Fibroblast of skin of right biceps (primary cell): ENCODE measurements at places on chromosomes 6 and 20.
A peak's percentile ranks its signal among the peaks of the same experiment; 100 is the strongest.

- peak; percentile 44 for DNase-seq
These were observed 423.6 kb downstream of the HAO1 start for GRCh38 chr20:7516621-7517111.

GRCh38 chr6:11013721-11014070, 30.4 kb downstream of the ELOVL2 start:
- no peak for DNase-seq

DNA sequence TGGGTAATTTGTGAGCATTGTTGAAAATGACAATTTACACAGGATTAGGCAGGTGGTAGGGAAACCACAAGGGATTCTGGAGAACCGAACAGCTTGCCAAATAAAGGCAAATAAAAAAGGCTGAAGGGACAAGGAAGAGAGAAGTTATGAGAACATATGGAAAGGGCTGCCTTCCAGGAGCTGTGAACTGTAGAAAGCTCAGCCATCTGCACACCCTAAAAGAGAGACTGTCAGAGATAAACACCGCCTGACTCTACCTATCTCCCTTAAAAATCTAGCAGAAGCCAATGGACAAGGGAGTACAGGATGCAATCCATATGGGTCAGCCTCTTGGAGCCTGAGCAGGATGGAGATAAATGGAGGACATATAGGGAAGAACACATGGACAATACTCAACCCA, 12.7 kb upstream of the SLC17A1 start:
- DNase-seq, result no peak

DNA sequence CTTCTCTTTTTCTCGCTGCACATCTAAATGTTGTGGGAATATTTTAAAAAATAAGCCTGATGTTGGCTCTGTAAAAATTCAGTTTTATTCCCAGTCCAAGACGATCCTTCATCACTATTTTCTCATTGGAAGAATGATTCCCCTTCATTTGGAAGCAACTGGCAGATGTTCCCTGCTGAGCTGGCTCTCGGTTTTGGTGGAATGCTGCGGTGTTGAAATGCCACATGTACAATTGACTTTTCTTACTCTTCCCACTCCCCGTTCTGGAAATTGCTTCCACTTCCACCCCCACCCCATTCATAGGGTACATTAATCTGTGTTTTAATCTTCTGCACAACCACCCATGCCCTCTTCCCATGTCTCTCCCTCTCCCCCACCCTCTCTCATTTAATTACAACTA, 496.3 kb upstream of the MAP3K7 start:
- DNase-seq, result peak; percentile 59

DNA sequence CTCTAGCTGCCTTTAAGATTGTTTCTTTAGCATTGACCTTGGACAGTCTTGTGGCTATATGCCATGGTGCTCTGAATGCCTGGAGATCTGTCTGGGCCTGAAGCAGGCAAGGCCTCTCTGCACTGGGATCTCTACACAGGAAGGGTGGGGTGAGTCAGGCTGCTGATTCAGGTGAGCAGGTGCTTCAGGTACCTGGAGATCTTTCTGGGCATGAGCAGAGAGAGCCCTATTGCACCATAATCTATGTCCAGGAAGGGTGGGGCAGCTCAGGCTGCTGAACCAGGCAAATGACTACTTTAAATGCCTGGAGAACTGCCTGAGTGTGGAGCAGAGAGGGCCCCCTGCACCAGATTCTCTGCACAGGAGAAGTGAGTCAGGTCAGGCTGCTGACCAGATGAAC, 94.5 kb downstream of the TPBG start:
- DNase-seq, result no peak

DNA sequence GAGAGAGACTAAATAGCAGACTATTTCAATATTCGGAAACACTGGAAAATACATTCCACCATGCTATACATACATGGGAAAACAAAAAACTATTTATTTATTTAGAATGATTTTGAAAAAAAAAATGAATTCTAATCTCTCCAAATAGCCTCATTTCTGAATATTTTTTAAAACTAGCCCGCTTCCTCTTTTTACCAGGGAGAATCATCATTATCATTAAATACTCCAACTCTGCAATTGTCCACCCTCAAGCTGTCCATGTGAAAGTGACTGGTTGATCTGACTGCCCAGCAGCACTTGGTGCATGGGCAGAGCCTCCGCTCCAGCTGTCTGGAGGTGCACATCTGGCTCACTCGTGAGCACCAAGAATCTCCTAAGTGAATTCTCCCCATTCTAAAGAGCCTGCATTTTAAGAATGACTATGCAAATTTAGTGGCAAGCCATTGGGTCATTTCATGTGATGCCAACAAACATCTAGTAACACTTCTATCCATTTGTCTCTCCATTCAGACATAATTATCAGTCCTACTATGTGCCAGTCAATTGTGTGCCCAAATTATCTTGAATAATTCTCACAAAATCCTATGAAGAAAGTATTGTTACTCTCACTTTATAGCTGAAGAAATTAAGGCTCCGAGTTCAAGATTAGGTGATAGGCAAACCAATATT, 64.8 kb downstream of the INSM1 start:
- DNase-seq, result no peak

DNA sequence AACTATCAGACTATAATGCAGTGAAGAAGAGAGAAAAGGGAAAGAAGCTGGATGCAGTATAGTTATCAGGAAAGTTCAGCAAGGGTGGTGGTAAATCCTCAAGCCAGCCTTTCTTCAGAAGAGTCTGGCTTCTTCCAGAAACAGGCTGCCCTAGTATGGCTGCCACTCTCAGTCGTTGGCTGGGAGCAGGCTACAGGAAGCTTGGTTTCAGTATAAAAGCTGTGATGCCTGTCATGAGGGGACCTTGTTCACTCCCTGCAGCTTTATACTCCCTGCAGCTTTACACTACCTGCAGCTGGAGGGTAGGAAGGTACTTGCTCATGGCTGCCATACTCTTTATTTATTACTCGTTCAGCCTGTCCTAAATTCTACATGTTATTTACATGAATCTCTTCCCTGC, 63.3 kb upstream of the ARHGAP18 start:
- no peak for DNase-seq

DNA sequence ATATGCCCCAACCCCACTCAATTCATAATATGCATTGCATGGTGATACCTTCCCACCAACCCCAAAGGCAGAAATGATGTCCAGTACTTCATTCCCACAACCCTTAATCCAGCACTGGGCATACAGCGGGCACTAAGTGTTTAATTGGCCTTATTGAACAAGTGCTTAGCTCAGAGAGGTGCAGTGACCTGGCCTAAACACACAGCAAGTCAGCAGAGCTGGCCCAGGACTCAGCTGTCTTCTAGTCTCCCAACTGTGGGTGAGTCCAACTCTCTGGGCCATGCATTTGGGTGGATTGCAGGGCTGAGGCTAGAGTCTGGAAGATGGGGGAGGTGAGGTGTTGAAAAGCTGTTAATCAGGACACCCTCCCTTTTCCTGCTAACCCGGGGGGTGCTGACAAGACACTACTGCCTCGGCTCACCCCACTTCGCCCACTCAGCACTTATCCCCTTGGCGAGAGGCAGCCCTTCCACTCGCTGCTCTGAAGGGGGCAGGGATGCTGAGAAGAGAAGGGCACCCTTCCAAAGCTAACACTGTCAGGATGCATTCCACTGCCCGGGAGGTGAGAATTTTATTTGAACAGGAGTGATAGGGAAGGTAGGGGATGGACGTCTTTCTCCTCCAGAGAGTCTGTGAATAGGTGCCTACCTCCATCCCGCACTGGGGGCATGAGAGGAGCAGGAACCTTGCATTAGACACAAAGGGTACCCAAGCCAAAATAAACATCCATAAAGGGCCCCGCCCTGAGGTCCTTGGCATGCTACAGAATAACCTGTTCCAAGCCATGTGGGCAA, 14.2 kb downstream of the KCNK5 start:
- no peak for DNase-seq

DNA sequence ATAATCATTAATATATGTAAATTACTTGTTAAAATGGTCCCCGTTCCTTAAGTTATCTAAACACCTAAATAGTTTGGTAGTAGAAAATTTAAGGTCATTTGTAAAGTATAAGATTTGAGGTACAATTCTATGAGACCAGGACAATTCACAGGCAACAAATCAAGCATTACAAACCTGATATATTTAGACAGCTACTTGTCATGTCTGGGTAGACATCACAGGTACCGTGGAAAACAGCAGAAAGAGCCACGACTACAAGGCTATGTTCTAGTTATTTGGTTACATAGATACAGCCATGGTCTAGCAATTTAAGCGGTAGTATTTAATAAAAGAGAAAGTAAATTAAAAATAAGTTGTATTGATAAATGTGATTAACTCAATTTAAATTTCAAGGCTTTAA, 393.1 kb upstream of the ID4 start:
- no peak for DNase-seq

DNA sequence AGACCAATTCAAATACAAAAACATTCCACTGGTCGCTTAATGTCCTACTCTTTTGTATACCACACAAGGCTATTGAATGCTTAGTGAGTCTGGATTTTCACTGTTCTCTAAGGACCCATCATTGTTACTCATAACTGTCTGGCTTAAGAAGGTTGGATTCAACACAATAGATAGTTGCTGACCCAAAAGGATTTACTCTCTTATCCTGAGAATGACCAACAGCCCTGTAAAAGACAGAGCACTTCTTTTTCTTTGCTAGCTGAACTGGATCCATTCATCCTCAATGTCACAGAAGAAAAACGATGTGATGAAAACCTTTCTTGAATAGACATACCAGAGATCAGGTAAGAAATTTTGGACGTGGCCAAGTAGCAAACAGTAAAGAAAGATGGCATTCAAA, 645.6 kb downstream of the KHDRBS2 start:
- no peak for DNase-seq

DNA sequence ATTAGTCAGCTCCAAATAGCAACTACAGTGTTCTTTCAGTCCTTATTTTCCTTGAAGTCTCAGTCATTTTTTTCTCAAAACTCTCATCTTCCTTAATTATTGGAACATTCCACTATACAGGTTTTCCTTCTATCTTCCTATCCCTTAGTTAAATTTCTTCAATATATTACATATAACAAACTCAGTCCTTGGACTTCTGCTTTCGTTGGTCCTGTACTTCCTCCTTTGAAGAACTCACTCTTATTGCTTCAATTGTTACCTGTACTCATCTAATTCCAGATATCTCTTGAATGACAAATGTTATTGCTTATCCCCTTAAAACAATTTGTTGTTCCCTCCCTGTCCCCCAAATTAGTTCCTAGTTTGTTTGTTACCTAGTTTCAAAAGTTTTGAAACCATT, 67.7 kb upstream of the NOTCH4 start:
- DNase-seq, result no peak

- no peak for DNase-seq
These were observed 21.9 kb downstream of the ATRN start for GRCh38 chr20:3492669-3493068.

- DNase-seq, result peak; percentile 24
These were observed 661 bp upstream of the HEBP2 start for GRCh38 chr6:138403324-138403800.

- no peak for DNase-seq
These were observed 42.8 kb upstream of the PSMF1 start for GRCh38 chr20:1075616-1076015.

GRCh38 chr6:142943711-142944123, 1.3 kb downstream of the HIVEP2 start:
- peak; percentile 20 for DNase-seq

GRCh38 chr6:13526727-13527670, 39.6 kb upstream of the GFOD1 start:
- DNase-seq, result no peak

GRCh38 chr6:147486683-147487082, 21.8 kb upstream of the SAMD5 start:
- no peak for DNase-seq

DNA sequence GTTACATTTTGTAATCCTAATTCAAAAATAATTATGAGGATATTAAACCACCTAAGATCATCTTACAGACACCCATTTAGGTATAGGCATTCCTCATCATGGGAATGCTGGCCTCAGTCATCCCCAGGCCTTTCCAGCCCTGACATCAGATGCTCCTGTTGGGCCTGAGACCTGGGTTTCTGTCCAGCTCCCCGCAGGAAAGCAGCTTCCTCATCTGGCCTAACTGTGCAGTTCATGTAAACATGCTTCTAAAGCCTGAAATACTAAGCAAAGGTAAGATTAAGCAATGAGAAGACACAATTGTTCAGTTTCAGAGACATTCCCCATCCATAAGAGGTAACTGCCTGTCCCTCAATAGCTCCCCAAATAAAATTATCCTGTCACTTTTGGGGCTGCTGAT, 19.0 kb downstream of the ETV7 start:
- DNase-seq, result no peak

DNA sequence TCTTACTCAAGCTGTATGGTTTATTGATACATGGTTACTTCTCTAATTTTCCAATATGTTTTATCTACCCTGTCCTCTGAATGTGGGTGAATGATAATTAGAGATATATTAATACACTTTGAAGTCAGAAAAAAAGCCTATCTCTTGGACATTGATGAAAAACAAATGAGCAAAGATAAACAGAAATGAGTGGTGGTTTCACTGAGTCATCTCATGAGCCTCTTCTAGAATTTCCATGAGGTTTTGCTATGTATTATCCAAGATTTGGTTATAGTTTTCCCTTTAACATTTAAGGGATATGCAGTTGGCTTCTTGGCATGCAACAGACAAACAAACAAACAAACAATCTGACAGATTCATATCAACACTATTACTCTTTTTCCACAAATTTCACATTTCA, 586.8 kb downstream of the RFPL4B start:
- DNase-seq, result no peak

GRCh38 chr6:134081506-134081905, 29.1 kb upstream of the SLC2A12 start:
- no peak for DNase-seq

GRCh38 chr6:166903500-166903899, 52.9 kb downstream of the RNASET2 start:
- DNase-seq, result no peak

GRCh38 chr6:32096087-32096393, 13.1 kb downstream of the TNXB start:
- no peak for DNase-seq

GRCh38 chr6:163356324-163356723, 58.2 kb upstream of the QKI start:
- DNase-seq, result peak; percentile 85

- DNase-seq, result no peak
These were observed 22.7 kb downstream of the CFAP61 start for GRCh38 chr20:20075032-20075431.

DNA sequence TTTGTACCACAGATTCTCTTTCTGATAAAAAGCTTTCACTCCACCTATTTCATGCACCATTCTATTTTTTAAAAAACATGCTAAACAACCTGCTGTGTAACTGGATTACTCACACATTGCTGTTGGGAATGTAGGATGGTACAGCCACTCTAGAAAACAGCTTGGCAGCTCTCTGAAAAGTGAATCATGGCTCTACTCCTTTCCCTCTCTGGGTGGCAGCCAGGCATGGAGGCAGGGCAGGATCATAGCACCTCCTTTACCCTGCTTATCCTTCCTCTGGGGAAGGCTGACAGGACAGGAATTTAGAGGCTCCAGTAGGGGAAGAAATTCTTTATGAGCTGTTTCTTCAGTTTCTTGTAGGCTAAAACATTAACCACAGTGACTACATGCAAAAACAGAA, 6.7 kb upstream of the VNN2 start:
- DNase-seq, result peak; percentile 83
